ENCODE measurements at places on chromosomes 4 and X. TPM values are rescaled to one million over a fixed set of nuclear protein-coding genes. Genes with fewer than 3 reads are reported as not detected.

Gene SH3BP2
- 47.8 TPM for total RNA-seq

Gene PABPC5
- total RNA-seq = 3.8 TPM

Gene MND1
- 0.81 TPM for total RNA-seq

DNA sequence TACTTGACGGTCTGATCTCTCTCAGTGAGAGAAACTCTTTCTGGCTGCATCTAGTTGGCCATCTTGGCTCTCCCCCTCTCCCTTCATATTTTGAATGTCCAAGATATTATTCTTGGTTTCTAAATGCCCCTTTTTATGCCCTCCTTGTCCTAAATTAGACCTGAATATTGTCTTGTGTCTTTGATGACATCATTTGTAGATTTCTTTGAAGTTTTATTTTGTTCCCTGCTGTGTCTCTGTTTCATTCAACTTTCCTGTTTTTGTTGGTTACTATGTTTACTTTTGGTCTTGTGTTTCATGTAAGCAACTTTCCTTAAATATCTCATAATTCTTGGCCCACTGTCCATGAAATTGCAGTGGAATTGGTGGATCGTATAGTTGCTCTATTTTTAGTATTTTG, 46.1 kb upstream of the PASD1 start:
- no peak for DNase-seq

DNA sequence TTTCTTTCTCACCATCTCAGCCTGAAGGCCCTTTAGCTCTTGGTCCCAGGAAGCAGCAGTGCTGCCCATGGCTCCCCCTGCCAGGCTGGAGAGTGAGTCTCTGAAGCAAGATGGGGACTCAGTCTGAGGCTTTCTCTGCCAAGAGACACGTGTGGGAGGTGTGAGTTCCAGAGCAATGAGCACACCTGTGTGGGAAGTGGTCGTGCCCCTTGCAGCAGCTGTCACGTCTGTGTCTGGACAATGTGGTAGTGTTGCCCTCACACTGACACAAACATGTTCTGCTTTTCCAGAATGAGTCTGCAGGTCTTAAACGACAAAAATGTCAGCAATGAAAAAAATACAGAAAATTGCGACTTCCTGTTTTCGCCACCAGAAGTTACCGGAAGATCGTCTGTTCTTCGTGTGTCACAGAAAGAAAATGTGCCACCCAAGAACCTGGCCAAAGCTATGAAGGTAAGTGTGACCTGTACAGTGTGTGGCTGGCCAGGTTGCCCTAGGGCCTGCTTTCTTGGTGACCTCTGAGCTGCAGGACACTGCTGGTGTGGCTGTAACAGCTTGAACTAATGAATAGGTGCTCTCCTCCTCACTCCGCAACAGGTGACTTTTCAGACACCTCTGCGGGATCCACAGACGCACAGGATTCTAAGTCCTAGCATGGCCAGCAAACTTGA, 1.9 kb downstream of the TACC3 start:
- DNase-seq = peak; percentile 20

- no peak for DNase-seq
Measured at GRCh38 chrX:35351212-35351611, 408.6 kb downstream of the FAM47B start.

- DNase-seq = no peak
Measured at GRCh38 chr4:83894831-83895230, 358.9 kb downstream of the GPAT3 start.

DNA sequence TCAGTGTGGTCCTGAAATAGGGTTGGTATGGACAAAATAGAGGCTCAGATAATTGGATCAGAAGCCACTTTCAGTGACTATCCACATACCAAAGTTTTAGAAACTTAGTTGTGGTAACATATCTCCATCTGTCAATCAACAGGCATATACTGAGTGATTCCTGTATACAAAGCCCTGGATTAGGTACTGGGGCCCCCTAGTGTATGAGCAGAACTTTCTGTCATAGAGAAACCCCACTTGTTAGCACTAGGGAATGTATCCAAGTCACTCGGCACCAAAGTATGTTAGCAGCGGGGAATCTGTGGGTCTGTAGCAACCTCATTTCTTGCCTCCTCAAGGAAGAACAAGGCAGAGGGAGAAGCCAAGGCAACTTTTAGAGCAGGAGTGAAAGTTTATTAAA, 50.7 kb downstream of the MAP7D3 start:
- DNase-seq = no peak

GRCh38 chr4:7513671-7514070, 78.9 kb upstream of the PSAPL1 start:
- no peak for DNase-seq

DNA sequence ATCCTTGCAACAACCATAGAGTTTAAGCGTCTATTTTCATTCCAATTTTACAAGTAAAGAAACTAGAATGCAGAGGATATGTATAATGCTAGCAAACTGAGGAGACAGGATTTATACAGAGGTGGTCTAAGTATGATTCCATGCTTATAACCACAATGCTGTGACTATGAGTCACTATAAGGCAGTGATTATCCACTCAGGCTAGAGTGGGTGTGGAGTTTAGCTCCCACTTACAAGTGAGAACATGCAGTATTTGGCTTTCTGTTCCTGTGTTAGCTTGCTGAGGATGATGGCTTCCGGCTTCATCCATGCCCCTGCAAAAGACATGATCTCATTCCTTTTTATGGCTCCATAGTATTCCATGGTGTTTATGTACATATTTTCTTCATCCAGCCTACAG, 41.6 kb upstream of the EDA2R start:
- no peak for DNase-seq

GRCh38 chr4:139951021-139951420, 203.0 kb downstream of the MAML3 start:
- DNase-seq = peak; percentile 45

GRCh38 chr4:4693258-4693657, 151.4 kb upstream of the STX18 start:
- no peak for DNase-seq

GRCh38 chr4:185597532-185598188, 62.4 kb upstream of the PDLIM3 start:
- peak; percentile 84 for DNase-seq

- no peak for DNase-seq
Measured at GRCh38 chr4:86034616-86035015, 325.2 kb downstream of the MAPK10 start.

GRCh38 chr4:176274441-176274840, 5.4 kb upstream of the ASB5 start:
- no peak for DNase-seq

DNA sequence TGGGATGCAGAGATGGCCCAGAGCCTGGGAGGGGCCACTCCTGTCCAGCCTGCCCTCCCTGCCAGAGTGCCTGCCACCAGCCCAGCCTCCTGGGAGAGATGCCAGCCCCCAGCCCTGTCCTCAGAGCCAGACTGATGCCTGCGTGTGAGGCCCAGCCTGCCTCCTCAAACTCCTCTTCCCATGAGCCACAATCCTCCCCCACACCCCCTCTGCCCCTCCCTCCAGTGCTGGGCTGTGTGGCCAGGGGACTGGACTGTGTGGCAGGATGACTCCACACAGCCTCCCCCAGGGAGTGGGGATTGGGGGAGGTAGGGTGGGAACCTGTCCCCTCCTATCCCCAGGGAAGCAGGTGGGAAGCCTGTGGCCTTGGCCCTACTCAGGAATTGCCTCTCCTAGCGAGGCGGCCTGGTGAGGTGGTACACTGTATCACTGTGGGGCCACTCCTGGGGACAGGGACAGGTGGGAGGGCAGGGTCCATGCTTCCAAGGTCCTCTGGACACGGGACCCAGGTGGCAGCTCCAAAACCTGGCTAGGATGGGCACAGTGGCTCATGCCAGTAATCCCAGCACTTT, 4.3 kb upstream of the SH3BP2 start:
- DNase-seq = peak; percentile 85

DNA sequence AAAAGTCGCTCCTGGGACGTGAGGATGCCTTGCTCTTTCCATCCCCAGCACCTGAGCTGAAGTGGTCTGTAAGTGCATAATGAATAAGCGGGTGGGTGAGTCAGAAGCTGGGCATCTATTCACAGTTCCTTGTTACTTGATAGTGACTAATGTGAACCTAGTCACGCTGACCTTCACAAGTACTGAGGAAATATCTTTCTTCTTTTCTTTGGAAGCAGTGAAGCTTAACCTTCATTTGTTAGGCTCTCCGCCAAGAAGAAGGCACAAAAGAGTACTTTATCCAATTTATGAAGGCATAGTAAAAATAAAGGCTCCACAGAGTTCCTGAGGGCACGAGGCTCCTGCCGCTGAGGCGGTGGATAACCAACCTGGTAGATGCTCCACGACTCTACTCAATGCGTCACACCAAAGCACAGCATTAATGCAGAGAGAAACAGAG, 475.7 kb upstream of the SLIT2 start:
- DNase-seq = no peak

- DNase-seq = no peak
Measured at GRCh38 chr4:157791236-157791635, 381.6 kb downstream of the GASK1B start.

Data from aorta (tissue), 5 donors.